ENCODE measurements at places on chromosomes 7 and 10.

DNA sequence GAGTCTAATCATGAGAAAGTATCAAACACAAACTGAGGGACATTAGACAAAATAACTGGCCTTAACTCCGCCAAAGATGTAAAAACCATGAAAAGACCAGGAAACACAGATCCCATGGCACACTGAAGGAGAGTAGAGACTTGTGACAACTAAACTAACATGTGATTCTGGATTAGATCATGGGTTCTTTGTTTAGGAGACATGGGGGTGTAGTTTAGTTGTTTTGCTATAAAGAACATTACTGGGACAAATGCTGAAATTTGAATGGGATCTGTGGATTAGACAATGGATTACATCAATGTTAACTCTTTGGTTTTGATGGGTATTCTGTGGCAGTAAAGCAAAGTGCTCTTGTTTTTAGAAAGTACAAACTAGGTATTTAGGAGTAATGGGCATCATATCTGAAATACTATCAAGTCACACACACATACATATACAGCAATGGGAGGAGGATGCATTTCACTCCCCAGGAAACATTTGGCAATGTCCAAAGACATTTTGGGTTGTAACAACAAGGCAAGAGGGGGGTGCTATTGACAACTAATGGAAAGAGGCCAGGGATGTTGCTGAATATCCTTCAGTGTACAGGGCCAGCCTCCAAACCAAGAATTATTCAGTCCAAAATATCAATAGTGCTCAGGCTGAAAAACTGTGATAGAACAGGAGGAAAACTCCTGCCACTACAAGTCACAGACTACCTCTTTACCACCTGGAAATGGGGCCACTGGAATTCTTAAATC is 32.4 kb downstream of the WAPL start:
- no peak for DNase-seq

DNA sequence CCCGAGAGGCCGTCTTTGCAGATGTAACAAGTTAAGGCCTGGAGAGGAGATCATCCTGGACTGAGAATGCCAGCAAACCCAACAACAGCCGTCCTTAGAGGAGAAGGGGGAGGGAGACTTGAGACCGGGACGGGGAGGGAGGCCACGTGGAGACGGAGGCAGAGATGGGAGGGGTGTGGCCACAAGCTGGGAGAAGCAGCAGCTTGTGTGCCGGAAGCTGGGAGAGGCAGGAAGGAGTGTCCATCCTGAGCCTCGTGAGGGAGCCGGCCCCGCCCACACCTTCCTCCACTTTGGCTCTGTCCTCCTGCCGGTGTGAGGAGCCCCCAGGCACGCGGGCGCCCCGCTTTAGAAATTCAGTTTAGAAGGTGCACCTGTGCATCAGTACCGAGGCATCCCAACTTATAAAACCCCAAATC is 95.7 kb downstream of the DNAJB6 start:
- no peak for DNase-seq

- no peak for DNase-seq
Measured at GRCh38 chr10:72834183-72834825, 59.2 kb upstream of the OIT3 start.

- DNase-seq: no peak
Measured at GRCh38 chr10:21638681-21639080, 104.6 kb downstream of the MLLT10 start.

GRCh38 chr7:127514499-127514898 is 70.9 kb downstream of the GCC1 start:
- DNase-seq: no peak

DNA sequence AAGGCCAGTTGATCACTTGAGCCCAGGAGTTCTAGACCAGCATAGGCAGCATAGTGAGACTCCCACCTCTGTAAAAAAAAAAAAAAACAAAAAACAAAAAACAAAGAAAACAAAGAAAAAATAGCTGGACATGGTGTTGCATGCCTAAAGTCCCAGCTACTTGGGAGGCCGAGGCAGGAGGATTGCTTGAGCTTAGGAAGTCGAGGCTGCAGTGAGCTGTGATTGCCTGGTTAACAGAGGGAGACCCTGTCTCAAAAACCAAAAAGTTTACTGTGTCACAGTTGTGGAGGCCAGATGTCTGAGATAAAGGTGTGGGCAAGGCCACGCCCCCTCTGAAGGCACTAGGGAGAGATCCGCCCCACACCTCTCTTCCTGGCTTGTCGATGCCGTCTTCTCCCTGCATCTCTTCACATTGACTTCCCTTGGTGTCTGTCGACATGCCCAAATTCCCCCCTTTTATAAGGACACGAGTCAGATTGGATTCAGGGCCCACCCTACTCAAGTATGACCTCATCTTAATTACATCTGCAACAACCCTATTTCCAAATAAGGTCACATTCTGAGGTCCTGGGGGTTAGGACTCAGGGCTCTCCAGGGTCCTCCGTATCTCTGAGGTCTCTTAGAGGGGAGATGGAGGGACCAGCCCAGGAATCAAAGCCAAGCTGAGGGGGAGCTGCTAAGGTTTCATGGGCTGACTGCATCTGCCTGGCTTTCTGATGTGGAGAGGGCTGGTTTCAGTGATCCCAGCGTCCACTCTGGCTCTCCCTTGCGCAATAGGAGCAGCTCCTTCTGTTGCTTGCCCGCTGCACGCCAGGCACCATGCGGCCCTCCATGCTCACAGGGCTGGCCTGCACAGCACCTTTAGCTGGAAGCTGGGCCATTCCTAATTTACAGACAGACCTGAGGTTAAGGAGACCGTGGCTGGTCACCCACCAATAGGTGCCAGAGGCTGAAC is 23.1 kb downstream of the AGAP3 start:
- no peak for DNase-seq

- DNase-seq: no peak
Measured at GRCh38 chr7:28800150-28800549, 158.0 kb downstream of the TRIL start.

DNA sequence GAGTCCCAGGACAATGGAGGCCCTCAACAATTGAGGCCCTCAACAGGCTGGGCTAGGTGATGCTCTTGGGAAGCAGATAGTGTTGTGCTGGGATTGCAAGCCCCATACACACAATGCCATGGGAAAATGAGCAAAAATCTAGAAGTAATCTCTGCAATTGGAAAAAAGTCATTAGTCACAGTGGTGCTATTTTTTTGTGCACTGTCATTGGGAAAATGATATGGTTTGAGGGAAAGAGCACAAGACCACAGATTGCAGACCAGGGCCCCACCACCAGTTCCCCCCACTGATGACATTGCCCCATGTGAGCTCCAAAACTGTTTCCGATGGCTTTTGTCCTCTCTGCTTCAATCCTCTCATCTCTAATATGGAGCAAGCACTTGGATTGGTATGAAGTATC is 1.9 kb downstream of the KCTD7 start:
- DNase-seq: no peak

DNA sequence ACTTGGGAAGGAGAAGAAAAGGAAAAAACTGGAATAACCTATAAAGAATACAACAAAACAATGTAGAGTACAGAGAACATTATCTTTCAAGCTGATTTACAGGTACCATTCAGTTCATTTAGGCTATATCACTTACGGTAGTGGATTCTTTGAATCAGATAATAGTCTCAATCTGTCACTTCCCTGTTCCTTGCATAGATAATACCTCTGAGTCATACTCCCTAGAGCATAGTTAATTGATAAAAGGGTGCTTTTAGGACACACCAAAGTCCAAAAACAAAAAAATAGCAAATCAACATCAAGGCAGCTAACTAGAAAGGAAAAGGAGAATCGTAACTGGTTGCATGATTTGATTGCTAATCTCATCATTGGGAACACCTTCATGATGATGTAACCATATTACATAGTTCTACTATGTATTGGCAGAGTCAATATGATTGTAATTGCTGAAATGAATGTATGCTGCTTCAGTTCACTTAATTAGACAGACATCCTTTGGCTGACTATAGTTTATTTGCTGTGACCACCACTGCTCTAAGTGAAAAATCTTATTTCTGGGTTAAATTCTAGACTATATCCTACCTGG is 844.4 kb downstream of the GATA3 start:
- DNase-seq: no peak

GRCh38 chr7:128796327-128796726 is 4.6 kb downstream of the CCDC136 start:
- DNase-seq: no peak

- DNase-seq: no peak
Measured at GRCh38 chr7:137656227-137656849, 190.4 kb downstream of the DGKI start.

GRCh38 chr10:69265521-69265920 is 12.8 kb upstream of the HK1 start:
- no peak for DNase-seq

DNA sequence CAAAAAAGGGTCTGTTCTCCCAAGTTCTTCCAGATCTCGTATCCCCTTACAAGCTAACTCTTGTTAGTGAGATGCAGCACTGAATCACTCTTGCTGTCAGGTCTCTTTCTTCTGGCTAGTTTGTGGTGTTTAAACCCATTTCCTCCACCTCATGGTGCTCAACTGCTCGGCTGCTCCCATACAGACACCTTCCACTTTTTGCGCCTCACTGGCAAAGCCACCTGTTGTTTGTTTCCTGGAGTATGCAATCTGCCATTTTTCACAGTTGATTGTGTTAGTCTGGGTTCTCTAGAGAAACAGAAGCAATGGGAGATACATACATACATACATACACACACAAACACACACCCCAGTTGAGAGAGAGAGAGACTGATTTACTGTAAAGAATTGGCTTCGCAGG is 124.4 kb upstream of the SP8 start:
- DNase-seq: no peak

DNA sequence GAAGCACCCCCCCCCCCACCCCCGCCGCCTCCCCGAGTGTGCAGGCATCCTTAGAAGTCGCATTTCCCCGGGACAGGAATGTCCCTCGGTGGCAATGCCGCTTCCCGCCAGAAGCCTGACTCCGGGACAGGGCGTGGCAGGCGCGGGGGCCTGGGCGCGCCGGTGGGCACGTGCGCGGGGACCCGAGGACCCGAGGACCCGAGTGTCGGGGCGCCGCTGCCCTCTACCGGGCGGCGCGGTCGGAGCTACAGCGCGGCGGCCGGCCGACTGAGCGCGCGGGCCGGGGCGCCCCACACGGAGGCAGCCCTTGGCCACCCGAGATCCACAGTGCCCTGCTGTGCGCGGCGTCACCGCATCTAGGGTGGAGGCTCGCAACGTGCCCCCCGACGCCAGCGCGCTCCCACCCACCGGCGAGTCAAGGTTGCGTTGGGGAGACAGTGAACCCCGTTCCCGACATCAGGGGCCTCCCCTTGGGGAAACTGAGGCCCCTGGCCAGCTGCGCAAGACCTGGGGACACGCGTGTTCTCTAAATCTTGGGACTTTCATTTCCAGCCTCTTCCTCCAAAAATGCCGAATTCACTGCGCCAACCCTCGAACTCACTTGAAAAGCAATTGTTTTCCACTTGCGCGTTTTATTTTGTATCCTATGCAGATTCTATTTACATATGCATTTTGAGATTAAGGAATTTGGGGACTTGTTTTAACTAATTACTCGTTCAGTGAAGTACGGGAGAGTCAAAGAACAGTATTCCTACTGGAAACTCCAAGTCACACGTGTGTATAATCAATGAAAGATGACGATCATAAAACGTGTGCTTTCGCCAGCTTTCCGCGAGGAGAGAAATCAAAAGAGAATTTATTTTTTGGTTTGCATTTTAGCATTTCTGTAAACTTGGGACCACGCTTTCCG is 3.1 kb upstream of the CUX1 start:
- peak; percentile 35 for DNase-seq

GRCh38 chr10:102519246-102519825 is 15.6 kb downstream of the SUFU start:
- DNase-seq: no peak

- no peak for DNase-seq
Measured at GRCh38 chr7:80498481-80499349, 13.1 kb downstream of the GNAT3 start.

- DNase-seq: no peak
Measured at GRCh38 chr10:96646751-96647166, 59.9 kb upstream of the TM9SF3 start.

GRCh38 chr10:15813415-15813814 is 46.9 kb downstream of the MINDY3 start:
- DNase-seq: no peak

DNA sequence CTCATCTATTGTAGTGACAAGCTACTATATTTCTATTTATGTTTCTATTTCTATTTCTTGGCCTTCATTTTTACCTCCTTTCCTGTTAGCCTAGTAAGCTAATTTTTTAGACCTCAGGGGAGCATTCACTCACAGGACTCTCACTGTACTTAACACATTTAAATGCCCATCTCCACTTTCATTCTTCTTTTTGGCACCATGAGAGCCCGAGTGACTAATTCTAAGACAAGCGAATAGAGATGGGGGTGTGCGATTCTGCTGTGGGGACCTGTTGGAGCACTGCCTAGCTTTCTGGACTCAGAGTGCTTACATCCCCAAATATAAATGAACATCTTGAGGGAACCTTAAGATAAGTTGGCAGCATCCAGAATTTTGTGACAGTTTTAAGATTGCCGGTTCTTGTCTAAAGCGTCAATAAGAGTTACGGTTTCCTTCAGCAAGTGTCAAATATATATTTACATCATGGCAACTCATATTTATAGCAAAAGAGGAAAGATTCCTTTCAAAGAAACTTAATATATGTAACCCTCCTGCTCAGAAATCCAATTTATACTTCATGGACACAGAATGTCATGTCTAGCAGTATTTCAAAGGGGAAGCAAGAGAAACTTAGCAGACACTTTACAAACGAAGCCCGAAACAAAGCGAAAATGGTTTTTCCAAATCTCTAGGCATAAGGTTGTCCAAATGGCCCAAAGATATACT is 54.1 kb upstream of the AFAP1L2 start:
- DNase-seq: no peak

DNA sequence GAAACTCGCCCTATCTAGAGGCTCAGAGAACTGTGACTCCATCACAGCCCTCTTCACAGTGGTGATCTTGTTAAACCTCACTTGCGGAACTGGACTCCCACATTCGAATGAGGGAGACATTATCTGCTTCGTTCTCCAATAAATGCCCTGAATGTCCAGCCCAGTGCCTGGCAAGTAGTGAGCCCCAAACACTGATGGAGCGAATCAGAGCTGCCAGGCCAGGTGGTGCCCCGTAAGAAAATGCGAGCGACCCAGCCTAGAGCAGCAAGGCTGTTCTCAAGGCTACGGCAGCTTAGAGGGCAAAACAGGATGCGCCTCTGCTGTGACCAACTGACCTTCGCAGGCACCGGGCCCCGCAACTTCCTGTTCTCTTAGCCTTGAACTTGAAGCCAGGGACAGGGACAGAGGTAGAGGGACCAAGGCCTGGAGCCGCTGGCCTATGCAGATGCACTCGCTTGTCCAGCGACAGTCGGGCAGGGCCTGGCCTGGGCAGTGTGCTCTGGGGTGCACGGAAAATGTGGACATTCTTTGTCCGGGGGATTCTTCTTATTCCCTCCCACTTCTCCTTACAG is 217.6 kb downstream of the TCERG1L start:
- DNase-seq: no peak

DNA sequence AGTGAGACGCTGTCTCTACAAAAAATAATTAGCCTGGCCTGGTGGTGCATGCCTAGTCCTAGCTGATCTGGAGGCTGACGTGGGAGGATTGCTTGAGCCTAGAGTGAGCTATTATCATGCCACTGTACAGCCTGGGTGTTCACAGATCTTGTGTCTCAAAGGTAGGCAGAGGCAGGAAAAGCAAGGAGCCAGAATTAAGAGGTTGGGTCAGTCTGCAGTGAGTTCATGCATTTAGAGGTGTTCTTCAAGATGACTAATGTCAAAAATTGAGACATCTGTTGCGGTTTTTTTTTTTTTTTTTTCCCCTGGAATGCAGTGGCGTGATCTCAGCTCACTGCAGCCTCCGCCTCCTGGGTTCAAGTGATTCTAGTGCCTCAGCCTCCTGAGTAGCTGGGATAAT is 5.4 kb downstream of the PPIA start:
- no peak for DNase-seq

- no peak for DNase-seq
Measured at GRCh38 chr10:60564475-60564874, 174.8 kb upstream of the ANK3 start.

Measured in activated gamma-delta T cell (primary cell).